EL (cell line): ENCODE measurements at places on chromosomes 11 and 22.
A peak's percentile ranks its signal among the peaks of the same experiment; 100 is the strongest.

GRCh38 chr11:75474878-75475766 is 42.1 kb upstream of the KLHL35 start:
- peak; percentile 76 for DNase-seq

DNA sequence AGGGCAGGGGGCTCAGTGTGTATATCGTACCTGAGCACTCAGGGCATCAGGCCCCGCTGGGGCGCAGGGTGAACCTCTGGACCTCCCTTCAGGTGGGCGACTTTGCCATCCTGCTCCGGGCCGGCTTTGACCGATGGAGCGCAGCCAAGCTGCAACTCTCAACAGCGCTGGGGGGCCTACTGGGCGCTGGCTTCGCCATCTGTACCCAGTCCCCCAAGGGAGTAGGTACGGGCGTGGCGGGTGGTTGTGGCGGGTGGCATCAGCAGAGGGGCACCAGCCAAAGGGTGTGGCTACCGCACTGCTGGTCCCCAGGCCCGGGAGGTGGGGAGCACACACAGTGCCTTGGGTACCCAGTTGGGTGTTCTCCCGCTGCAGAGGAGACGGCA is 6.3 kb downstream of the SLC39A13 start:
- no peak for DNase-seq

- no peak for DNase-seq
These were observed 12.9 kb upstream of the OAF start for GRCh38 chr11:120197977-120198376.

- no peak for DNase-seq
These were observed 27.0 kb downstream of the SGSM3 start for GRCh38 chr22:40397396-40397795.

DNA sequence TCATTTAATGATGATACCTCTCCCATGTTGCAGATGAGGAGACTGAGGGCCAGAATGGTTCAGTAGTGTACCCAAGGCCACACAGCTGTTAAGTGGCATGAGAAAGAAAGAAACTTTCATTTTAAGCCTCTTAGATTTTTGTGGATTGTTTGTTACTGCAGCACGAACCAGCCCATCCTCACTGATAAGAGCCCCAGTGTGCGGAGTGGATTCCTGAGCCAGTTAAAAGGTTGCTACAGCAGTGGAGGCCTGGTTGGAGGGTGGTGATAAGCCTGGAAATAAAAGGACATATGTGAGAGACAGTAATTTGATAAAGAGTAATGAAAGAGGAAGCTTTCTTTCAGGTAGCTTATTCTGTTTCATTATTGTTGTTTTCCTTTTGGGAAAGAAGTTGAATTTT is 89.0 kb downstream of the ATXN10 start:
- DNase-seq: no peak

GRCh38 chr11:48054994-48055291 is 74.6 kb downstream of the PTPRJ start:
- DNase-seq: no peak

DNA sequence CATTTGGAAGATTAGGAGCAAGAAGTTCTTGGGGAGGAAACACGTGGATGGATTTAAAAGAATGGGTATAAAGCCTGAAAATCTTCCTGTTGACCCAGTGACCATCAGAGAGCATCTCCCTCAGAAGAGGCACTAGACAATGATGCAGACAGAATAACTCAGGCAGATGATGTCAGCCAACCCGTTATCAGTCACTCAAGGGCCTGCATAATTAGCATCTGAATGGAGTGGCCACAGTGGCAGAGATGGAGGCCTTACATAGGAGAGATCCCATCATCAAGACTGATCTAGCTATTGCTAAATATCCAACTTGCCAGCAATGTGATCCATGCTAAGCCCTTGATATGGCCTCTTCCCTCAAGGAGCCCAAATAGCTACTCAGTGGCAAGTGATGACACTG is 70.7 kb upstream of the CD82 start:
- DNase-seq: no peak

DNA sequence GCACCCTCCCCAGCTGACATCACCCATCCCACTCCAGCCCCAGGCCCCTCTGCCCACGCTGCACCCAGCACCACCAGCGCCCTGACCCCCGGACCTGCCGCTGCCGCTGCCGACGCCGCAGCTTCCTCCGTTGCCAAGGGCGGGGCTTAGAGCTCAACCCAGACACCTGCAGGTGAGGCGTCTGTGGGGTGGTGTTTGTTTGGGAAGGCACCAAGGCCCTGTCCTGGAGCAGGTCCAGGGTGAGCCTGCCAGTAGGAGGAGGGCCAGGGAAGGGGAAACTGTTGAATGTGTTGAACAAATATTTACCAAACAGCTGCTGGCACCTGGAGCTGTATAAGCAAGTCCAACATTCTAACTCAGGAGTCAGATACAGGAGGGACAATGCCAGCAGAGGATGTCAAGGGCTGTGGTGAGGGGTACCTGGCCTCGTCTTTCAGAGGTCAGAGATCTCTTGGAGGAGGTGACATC is 3.1 kb downstream of the VEGFB start:
- DNase-seq: no peak

GRCh38 chr22:35988030-35988429 is 40.6 kb downstream of the RBFOX2 start:
- DNase-seq: no peak

DNA sequence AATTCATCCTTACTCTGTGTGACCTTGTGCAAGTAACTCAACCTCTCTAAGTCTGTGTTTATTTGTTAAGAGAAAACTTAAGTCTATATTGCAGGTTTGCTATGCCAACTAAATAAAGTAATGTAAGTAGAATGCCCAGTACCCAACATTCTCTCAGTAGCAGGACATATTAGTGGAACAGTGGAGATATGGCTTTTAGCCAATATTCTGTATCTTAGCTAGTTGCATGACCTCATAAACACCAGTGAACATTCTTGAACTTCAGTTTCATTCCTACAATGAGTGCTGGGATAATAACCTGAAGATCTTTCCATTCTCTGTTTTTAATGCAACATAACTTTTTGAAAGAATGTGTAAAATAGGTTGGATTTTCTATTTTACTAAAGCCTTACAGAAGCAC is 77.0 kb downstream of the RAB38 start:
- no peak for DNase-seq

DNA sequence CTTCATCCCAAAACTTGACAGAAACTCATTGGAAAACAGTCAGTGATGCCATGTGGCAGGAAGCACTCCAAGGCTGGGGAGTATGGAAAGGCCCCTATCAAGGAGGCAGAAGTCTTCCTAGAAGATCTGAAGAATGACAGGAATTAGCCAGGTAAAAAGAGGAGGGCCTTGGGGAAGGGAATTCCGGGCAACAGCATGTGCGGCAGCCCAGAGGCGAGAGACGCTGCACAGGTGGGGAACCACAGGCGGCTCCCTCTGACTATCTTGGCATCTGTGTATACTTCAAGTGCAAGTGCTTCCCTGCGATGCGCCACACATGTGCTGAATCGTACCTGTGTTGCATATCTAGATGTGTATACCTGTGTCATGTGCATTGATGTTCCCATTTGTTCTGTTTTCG is 12.7 kb downstream of the PDE2A start:
- no peak for DNase-seq

- DNase-seq: peak; percentile 51
These were observed 335.8 kb upstream of the DDI1 start for GRCh38 chr11:103700622-103701021.

DNA sequence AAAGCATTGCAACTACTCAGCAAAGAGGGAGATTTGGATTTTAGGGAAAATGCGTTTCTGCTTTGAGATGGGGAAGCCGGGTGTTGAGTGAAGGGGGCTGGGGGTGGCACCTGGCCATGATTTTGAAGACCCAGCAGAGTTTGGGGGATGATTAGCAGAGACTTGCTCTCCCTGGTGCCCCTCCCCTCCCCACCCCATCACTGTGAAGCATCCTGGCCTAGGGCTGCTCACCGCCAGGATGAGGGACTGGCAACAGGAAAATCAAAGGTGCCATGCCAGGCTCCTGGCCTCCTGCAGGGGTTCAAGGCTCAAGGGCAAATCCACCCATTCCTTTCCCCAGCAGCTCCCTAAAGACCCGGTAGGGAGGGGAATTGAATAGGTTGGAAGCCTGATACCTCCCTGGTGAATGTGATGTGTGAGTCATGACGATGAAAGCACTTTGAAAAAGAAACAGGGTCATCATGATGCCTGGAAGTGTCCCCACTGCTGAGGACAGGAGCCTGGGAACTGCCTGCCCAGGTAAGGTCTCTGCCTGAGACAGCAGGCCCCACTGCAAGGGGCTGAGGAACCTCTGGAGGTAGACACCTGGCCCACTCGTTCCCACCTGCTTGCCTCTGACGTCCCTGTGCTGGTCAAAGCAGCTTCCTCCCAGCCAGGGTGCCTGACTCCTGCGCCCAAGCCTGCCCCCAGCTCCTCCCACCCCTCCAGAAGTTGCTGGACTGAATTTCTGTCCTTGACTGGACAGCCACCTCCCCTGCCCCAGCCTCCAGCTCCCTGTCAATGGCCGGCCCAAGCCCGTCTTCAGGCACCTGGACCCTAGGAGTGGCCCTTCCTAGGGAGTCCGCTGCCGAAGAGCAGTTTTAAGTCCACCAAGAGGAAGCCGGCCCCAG is 1.7 kb downstream of the CHST1 start:
- DNase-seq: no peak

DNA sequence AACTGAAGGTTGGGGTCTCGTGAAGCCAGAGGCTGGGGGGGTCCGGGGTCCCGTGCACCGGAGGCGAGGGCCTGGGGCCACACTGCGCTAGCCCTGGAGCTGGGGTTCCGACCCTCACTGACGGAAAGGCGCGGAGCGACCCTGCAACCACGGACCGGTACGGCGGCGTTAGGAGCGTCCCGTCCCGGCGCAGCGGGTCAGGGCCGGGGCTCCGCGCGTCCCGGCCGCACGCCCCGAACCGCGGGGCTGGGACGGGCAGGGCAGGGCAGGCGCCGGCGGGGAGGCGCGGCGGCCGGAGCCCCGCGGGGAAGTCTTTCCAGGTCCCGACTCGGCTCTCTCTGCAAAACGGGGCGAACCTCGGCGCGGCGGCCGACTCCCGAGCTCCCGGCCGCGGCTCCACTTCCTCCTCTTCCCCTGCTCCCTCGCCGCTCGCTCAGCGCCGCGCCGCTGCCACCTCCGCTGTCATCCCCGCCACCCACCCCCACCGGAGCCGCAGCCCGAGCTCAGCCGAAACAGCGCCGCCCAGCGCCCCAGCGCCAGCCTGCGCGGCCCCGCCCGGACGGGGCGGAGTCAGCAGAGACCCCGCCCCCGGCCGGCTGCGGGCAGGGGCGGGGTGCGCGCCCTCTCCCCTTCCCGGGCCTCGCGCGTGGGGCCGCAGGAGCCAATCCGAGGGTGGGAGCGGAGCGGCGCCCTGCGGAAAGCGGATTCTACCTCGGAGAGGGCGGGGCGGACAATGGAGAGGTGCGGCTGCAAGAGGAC is at the start of gene GDPD5:
Gene GDPD5, minus strand, starts transcription at position 509 of the 759 bp plus-strand sequence. CDS start 48,206 bp downstream, outside the sequence.
- DNase-seq: peak; percentile 82

- DNase-seq: peak; percentile 24
These were observed 9.0 kb downstream of the MTNR1B start for GRCh38 chr11:92978271-92979111.

- DNase-seq: no peak
These were observed 887.6 kb downstream of the OPCML start for GRCh38 chr11:132644520-132645239.

DNA sequence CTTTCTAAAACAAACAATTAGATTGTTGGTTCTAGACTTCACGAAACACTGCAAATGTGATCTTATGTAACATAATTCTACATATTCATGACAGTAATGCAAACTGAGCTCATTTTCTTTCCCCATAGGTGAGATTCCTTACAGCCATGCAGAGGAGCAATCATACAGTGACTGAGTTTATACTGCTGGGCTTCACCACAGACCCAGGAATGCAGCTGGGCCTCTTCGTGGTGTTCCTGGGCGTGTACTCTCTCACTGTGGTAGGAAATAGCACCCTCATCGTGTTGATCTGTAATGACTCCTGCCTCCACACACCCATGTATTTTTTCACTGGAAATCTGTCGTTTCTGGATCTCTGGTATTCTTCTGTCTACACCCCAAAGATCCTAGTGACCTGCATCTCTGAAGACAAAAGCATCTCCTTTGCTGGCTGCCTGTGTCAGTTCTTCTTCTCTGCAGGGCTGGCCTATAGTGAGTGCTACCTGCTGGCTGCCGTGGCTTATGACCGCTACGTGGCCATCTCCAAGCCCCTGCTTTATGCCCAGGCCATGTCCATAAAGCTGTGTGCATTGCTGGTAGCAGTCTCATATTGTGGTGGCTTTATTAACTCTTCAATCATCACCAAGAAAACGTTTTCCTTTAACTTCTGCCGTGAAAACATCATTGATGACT is 1.5 kb downstream of the OR9G1 start:
- DNase-seq: no peak

DNA sequence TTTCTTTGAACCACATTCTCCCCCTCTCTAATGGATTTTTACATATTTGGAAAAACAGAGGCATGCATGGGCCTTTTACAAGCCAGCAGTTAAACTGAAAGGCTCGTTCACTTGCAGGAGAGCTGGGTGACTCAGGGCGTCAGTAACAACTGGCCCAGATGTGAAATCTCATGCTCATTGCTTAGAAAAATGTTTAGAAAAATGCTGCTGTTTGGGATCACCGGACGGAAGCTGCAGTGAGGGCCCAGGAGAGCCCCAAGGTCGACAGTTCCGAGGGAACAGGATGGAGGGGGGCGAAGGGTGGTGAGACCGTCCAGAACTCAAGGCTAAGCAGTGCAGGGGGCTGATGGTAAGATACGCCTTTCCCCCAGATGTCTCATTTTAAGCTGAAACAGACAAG is 41.7 kb upstream of the SMTN start:
- peak; percentile 44 for DNase-seq

DNA sequence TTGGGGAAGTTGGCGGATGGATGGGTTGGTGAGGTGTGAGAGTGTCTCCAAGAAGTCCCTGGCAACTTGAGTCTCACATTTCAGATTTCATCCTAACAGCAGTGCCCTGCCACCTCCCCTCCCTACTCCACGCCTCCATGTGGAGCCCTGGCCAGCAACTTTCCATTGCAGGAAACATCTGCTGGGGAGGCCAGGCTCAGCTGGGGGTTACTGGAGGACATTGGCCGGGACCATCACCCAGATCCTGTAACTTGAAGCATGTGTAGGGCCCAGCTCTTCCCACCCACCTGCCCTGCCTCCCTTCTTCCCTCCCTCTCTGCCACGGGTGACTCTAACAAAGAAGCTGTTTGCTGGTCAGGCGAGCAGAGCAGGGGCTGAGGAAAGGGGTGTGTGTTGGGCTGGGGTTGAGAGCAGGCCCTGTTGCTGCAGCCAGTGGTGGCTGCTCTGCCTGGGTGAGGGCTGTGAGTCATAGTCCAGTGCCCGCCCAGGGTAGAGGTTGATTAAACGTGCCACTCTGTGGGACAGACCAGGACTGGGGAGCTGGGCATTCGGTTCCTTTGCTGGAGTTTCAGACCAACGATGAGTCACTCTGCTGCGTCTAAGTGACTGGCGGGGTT is 64.0 kb downstream of the SCN3B start:
- DNase-seq: peak; percentile 84

- no peak for DNase-seq
These were observed 25.3 kb upstream of the TBCEL start for GRCh38 chr11:120998581-120998980.

GRCh38 chr11:80960381-80961029 is 1519.7 kb upstream of the TENM4 start:
- DNase-seq: no peak

- DNase-seq: no peak
These were observed 305.5 kb downstream of the DDX10 start for GRCh38 chr11:108970221-108970991.
